ENCODE measurements at places on chromosomes 3 and 15.

DNA sequence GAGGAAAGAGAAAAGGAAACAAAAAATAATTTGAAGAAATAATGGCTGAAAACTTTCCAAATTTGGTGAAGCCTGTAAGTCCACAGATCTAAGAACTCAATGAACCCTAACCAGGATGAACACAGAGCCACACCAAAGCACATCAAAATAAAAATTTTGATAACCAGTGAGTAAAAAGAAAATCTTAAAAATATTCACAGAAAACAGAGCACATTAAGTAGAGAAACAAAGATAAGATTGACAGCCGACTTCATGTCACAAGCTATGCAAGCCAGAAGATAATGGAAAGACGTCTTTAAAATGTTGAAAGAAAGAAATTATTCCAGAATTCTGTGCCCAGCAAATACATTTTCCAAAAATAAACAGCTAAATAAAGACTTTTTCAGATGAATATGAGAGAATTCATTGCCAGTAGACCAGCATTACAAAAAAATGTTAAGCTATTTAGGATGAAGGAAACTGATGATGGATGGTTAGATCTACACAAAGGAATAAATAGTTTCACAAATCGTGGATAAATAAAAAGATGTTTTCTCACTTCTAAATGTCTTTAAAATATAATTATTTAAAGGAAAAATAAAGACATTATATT lies 140.2 kb upstream of the SKOR1 start:
- no peak for DNase-seq

DNA sequence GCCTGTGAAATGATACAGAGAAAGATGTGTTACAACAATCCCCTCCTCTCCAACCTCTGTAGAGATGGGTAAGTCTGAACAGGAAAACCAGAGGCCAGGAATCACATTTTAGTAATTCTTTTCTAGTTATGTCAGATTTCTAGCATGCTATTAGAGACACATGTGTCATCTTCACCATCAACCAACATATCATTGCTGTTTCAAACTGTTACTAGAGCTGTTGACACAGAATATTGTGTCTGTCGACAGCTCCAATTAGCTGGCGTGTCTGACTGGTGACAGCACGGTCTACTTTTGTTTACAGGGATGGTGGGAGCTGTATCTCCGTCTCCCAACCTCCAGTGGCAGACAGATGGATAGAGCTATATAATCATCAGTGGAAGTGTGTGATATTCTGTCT lies 393.2 kb downstream of the SOX2 start:
- no peak for DNase-seq

- DNase-seq, result no peak
These were observed 36.8 kb upstream of the ATG7 start for GRCh38 chr3:11235385-11235784.

DNA sequence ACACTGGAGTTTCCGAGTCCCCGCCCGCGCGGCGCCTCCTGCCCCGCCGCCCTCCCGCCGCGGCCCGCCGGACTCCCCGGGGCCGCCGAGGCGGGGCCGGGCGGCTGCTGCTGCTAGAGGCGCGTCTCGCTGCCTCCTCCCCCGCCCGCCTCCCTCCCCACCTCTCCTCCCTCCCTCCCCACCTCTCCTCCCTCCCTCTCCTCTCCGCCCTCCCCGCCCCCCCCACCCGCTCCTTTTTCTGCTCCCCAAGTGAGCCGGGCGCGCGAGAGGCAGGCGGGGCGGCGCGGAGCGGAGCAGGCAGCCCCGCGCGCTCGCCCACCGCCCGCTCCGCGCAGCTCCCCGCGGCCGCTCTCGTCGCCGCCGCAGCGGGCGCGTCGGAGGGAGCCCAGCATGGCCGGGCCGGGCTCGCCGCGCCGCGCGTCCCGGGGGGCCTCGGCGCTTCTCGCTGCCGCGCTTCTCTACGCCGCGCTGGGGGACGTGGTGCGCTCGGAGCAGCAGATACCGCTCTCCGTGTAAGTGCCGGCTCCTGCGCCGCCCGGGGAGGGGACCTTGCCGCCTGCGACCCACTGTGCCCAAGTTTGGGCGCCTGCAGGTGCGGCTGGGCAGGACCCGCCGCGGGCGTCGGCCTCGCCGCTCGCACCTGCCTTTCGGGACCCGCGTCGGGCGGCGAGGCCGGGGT lies at the start of gene CACNA2D3:
CACNA2D3 (plus strand) TSS at position 229 of the 679 bp plus-strand sequence.
- peak; percentile 64 for DNase-seq

- no peak for DNase-seq
These were observed 30.2 kb upstream of the SLCO2A1 start for GRCh38 chr3:134059671-134060560.

DNA sequence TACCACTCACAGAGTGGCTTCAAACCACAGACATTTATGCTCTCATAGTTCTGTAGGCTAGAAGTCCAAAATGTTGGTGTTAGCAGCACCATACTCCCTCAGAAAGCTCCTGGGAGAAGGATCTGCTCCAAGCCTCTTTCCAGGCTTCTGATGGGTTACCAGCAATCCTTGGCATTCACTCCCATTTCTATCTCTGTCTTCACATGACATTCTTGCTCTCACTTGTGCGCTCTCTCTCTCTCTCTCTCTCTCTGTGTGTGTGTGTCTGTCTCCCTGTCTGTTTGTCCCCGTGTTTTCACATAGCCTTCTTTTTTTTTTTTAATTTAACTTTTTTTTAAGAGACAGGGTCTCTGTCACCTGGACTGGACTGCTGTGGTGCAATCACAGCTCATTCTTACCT lies 26.3 kb downstream of the CDAN1 start:
- no peak for DNase-seq

GRCh38 chr3:55690726-55691125 lies 203.6 kb upstream of the WNT5A start:
- DNase-seq, result peak; percentile 55

GRCh38 chr3:26406636-26407035 lies 215.9 kb upstream of the LRRC3B start:
- no peak for DNase-seq

- DNase-seq, result no peak
These were observed 168.2 kb upstream of the KCNMB2 start for GRCh38 chr3:178367817-178368617.

DNA sequence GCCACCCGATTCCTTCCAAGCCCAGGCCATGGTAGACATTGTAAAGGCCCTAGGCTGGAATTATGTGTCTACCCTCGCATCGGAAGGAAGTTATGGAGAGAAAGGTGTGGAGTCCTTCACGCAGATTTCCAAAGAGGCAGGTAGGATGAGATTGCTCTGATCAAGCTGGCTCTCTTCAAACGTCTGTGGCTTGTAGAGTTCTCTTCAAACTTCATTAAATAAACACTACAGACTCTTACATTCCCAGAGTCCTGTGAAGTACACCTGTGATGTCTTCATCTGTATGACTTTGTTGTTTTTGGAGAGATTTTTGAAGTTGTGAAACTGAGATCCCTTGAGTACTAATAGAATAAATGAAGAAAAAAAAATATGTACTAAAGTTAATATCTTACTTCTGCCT lies 285.6 kb downstream of the GRM7 start:
- no peak for DNase-seq
